ENCODE measurements at places on chromosomes 4 and X. TPM values are rescaled to one million over a fixed set of nuclear protein-coding genes. Genes with fewer than 3 reads are reported as not detected.

Gene CLDN22
- not detected for total RNA-seq

- no peak for DNase-seq
Measured at GRCh38 chr4:118923891-118924290, 35.2 kb downstream of the SYNPO2 start.

- peak; percentile 18 for DNase-seq
Measured at GRCh38 chrX:41921492-41922430, 1.6 kb downstream of the CASK start.

- peak; percentile 38 for DNase-seq
Measured at GRCh38 chr4:828641-829271, 2.8 kb upstream of the CPLX1 start.

GRCh38 chr4:82017680-82018079 lies 356.1 kb downstream of the HNRNPD start:
- no peak for DNase-seq

DNA sequence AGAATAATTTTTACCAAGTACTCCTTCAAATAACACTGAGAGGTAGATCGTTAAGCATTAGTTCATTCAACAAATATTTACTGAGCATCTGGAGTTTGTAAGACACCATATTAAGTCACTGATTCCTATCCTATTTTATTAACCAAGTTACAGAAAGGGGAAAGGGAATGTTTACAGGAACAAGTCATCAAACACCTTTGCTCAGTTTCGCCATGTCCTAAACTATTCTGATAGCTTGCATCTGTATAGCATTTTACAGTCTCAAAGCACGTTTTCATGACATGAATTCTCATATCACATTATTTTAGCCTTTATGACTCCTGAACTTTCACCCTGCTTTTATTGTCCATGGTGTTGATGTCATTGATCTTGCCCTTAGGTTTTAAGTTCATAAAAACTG lies 89.2 kb downstream of the AREG start:
- DNase-seq, result no peak
